KBM-7 (cell line): ENCODE measurements at places on chromosomes 13 and 19.

- no peak for DNase-seq
These were observed 533.2 kb upstream of the PCDH9 start for GRCh38 chr13:67763384-67763783.

GRCh38 chr19:16345457-16345856 is 20.8 kb downstream of the KLF2 start:
- no peak for DNase-seq

DNA sequence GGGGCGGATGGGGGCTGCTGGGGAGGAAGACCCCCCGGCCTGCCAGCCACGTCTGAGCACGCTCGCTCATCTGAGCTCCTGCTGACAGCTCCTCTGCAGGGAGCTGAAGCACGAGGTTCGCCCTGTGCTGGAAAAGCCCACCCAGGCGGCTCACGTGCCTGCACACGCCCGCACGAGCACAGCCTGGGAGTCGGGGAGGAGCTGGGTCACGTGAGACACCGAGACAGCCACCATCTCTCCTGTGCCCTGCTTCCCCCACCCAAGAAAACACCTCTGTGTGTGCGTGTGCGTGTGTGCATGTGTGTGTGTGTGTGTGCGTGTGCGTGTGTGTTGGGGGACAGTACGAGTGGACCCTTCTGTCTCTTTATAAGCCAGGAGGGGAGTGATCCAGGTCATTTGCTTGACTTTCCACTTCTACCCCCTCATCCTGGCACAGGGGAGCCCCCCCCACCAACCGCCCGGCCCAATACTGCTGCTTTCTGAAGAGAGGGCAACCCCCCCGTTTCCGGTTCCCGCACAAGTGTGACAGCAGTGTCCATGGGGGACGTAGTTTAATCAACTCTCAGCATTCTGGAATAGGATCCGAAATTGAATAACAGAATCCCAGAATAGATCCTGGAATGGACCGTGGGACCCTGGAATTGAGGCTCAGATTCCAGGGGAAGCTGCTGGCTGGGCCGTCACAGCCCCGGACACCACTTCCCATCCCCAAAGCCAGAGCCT is 42.5 kb downstream of the CELF5 start:
- DNase-seq: no peak

DNA sequence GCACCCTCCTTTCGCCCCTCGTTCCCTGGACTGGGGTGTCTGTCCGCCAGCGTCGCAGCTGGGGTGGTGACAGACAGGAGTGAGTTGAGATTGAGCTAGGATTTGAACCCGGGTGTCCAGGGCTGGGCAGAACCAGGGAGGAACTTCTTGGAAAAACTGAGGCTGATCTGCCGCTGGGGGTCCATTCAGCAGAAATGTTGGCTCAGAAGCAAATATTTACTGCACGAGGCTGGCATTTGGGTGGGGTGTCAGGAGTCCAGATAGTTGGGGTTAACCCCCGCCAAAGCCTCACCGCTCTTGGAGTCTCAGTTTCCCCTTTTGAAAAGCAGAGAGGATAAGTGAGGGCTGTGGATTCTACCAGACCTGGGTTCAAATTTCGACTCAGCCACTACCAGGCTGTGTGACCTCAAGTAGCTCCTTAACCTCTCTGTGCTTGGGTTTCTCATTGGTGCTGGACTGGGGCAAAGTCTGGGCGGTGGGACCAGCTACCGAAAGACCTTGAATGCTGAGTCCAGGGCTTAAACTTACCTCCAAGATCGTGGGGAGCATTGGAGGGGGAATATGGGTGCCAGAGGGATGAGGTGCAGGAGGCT is 20.9 kb downstream of the MAST3 start:
- DNase-seq: no peak

GRCh38 chr13:109789262-109789661 is 2.9 kb upstream of the IRS2 start:
- no peak for DNase-seq

DNA sequence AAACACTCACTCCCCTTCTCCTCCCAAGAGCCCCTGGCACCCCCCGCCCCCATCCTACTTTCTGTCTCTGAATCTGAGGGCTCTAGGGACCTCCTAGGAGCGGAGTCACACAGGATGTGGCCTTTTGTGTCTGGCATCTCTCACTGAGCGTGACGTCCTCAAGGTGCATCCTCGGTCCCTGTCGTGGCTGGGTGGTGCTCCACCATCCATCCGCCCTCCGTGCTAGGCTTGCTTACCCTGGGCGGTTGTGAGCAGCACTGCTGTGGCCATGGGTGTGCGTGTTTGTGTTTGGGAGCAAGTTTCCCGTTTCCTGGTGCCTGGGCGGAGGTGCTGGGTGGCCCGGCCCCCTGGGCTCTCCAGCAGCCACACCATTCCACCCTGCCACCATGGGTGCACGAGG is 12.2 kb downstream of the PLEKHJ1 start:
- no peak for DNase-seq

DNA sequence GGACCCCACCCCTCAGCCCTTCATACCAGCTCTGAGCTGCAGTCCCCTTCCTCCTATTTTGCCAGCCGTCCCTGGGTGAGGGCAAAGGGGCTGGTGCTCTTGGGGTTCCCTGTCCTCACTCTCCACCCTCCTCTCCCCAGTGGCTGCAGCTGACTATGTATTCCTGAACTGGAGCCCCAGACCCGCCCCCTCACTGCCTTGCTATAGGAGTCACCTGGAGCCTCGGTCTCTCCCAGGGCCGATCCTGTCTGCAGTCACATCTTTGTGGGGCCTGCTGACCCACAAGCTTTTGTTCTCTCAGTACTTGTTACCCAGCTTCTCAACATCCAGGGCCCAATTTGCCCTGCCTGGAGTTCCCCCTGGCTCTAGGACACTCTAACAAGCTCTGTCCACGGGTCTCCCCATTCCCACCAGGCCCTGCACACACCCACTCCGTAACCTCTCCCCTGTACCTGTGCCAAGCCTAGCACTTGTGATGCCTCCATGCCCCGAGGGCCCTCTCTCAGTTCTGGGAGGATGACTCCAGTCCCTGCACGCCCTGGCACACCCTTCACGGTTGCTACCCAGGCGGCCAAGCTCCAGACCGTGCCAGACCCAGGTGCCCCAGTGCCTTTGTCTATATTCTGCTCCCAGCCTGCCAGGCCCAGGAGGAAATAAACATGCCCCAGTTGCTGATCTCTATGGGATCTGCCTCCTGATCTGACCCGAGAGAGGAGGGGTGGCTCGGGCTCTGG is 2.4 kb downstream of the COX7A1 start:
- no peak for DNase-seq

- peak; percentile 83 for DNase-seq
These were observed 2.4 kb downstream of the CCDC194 start for GRCh38 chr19:17391371-17392151.

DNA sequence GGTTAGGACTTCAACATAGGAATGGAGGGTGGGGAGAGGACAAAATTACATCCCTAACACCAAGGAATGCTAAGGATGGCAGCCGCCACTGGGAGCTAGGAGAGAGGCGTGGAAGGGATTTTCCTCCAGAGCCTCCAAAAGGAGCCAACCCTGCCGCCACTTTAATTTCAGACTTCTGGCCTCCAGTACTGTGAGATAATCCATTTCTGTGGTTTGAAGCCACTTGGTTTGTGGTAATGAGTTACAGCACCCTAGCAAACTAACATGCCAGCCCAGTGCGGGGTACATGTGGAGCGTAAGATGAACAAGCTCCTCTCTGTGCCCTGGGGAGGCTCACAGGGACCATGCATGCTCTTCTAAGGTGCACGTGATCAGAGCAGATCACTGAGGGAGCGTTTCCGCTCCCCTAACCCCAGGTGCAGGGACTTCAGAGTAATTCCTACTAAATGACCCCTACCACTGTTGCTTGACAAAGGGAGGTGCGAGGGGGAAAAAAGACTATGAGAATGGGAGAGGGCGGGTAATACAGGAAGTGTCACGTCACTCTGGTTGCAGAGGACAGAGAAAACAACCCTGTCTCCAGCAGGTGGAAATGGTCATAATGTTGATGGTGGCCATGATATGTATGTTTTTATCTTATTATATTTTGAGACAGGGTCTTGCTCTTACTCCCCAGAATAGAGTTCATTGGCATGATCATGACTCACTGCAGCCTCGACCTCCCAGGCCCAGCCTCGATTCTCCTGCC is 12.0 kb downstream of the FPR1 start:
- no peak for DNase-seq

- DNase-seq: no peak
These were observed 1248.1 kb upstream of the PCDH20 start for GRCh38 chr13:62663767-62664166.

GRCh38 chr13:43426355-43426754 is 360.4 kb downstream of the ENOX1 start:
- DNase-seq: no peak

GRCh38 chr13:74132776-74133656 is 1.2 kb downstream of the KLF12 start:
- DNase-seq: no peak

DNA sequence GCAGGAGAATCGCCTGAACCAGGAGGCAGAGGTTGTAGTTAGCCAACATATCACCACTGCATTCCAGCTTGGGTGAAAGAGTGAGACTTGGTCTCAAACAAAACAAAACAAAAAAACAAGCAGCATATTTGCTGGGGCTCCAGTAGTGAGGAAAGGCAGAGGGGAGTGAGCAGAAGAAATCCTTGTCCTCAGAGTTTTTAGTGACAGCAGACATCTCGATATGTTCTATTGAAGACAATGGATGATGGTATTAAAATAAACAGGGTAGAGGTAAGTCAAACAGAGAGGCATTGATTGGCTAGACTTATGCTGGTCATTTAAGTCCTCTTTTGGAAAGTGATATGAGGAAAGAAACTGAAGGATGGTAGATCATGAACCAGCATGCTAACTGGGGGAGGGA is 19.0 kb downstream of the NLRP7 start:
- peak; percentile 34 for DNase-seq

DNA sequence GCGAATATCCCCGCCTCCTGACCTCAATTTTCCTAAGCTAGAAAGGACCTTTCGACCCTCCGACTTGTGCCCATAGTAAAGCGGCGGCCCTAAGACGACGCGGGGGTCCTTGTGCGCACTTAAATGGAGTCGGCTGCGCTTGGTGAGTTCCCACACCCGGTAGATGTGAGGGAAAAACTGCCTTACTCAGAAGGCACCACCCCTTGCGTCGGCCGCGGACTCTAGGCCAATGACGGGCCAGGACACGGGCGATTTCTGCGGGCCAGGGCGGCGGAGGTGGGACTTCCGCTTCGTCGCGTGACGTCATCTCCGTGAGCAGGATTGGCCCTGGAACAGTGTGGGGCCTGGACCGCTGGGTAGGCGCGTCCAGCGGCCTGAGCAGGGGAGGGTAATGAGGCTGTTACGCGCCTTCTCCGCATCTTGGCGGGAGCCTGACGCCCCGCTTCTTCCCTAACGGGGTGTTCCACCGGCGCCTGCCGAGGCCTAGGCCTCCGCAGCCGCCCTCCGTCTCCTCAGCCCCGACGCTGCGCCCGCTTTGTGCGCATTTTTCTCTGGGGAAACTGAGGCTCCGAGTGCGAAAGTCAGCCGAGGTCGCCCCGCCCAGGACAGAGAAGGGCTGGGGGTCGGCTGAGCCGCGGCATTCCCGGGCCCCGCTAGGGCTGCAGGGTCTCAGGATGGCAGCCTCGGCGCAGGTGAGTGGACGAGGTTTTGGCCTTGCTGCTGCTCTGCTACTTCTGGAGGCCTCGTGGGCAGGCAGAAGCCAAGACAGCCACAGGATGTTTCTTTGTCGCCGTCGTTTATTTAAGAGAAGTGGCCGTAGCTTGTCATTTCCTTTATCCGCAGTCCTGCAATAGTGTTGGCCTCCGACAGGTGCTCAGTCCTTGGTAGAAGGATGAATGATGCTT is at the start of gene ZNF543:
Gene ZNF543 (plus strand): TSS at position 293 of the 905 bp plus-strand sequence. CDS start 382 bp downstream, at position 675.
- peak; percentile 96 for DNase-seq

GRCh38 chr19:30529876-30530275 is 157.7 kb downstream of the ZNF536 start:
- no peak for DNase-seq

DNA sequence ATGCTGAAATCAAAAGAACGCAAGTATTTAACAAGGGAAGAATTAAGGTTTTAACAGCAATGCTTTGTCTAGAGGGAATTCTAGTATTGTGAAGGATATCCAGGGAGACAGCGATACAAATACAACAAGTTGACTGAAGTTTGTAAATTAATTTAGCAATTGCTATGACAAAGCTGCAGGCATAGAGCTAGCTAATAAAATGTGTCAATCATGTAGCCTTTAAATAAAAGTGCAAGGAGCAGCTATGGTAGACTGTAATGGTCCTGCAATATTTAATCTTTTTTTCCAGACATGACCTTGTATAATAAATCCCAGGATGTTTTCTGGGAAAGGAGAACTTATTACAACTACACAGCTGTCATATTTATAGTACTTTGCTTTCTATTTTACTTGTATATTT is 779.3 kb downstream of the SLITRK5 start:
- no peak for DNase-seq

DNA sequence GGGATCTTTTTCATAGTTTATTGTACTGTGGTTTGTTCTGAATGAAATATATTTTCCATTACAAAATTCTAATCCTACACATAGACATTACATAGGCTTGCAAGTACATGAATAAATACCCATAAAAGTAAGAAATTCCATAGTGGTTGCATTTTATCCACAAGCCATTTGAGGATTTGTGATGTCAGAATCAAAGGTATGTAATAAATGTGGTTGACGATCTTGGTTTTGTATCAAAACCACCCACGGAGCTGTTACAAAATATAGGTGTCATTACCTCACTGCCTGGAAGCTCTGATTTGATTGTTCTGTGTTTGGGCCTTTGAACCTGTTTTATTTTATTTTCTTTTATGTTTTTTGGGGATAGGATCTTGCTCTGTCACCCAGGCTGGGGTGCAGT is 125.1 kb downstream of the NALCN start:
- DNase-seq: no peak

- peak; percentile 27 for DNase-seq
These were observed 1.7 kb downstream of the ZNF160 start for GRCh38 chr19:53101518-53101917.

- DNase-seq: peak; percentile 94
These were observed 1.2 kb downstream of the APLP1 start for GRCh38 chr19:35869327-35870123.

GRCh38 chr19:30416375-30416774 is 44.2 kb downstream of the ZNF536 start:
- no peak for DNase-seq

DNA sequence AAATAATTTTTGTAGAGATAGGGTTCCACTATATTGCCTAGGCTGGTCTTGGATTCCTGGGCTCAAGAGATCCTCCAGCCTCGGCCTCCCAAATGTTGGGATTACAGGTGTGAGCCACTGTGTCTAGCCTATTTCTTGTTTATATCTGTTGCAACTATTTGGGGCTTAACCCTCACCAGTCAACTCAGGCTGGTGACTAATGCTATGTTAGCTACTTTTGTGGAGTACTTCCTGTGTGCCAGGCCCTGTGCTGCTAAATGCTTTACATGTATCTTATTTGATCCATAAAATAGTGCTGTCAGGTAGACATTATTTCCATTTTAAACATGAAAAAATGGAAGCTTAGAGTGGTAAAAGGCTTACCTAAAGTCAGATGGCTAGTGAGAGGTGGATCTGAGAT is 13.8 kb downstream of the CEACAM1 start:
- DNase-seq: no peak

GRCh38 chr19:6911523-6911922 is 24.1 kb downstream of the ADGRE1 start:
- no peak for DNase-seq
